ENCODE measurements at places on chromosomes 5 and 9.

GRCh38 chr9:117809751-117810150 lies 105.5 kb downstream of the TLR4 start:
- DNase-seq: no peak

- DNase-seq: no peak
Measured at GRCh38 chr5:135230251-135230925, 168.6 kb downstream of the MACROH2A1 start.

DNA sequence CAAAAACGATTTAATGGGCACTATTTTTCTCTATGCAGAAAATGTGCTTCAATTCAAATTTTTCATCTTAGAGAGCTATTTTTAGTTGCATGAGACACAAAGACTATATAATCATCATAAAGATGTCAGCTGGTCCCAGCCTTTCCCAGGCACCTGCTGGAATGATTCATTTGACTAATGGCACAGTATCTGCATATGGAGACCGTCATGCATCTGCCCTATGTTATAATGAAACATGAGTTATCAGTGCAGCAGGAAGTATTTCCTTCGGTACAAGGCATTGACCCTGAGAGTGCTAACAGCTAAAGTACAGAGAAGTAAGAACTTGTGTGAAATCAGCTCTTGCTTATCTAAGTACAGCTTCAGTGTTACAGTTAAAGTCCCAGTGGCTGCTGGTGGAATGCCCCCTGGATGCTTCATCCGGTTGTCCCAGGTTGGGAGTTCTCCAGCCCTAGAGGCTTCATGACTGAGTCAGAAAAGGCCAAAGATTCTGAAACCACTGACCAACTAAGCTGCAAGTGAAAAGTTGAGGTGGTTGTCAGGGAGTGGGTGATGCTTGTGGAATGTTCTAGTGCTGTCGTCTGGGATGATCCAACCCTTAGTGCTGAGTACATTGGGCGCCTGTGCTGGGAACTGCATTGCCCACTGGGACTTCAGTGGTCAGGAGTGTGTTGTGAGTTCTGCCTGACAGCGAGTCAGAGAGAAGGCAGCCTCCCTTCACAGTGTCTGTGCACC lies 57.2 kb downstream of the MTRR start:
- no peak for DNase-seq

- DNase-seq: no peak
Measured at GRCh38 chr5:99033014-99033900, 104.5 kb upstream of the CHD1 start.

- no peak for DNase-seq
Measured at GRCh38 chr5:104763216-104763615, 1200.6 kb upstream of the NUDT12 start.

DNA sequence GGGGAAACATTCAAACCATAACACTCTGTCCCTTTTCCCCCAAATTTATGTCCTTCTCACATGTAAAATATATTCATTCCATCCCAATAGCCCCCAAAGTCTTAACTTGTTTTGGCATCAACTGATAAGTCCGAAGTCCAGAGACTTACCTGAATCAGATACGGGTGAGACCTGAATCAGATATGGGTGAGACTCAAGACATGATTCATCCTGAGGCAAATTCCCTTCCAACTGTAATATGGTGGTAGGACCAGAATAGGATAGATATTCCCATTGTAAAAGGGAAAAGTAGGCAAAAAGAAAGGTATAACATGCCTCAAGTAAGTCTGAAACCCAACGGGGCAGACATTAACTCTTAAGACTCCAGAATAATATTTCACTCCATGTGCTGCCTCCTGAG lies 115.6 kb upstream of the CKMT2 start:
- no peak for DNase-seq

DNA sequence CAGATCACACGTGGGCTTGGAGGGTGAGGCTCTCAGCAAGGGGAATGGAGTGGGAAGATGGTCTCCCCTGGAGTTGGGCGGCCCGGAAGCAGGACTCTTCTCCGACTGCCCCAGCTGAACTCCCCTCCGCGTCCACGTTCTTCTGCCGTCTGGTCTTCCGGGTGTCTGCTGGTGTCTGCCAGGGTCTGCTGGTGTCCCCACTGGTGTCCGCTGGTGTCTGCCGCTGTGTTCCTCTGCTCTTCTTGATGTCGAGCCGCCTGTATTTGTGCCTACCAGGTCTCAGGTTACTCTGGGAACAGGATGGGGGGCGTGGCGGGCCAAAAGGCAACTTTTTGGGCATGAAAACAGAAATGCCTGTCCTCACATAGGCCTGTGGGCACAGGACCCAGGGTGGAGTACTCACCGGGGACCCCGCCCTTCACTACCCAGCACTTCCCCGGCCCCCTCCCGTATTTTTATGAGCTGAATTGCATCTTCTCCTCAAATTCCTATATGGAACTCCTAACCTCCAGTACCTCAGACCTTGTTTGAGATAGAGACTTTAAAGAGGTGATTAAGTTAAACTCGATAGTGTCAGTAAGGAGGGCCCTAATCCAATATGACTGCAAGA lies 675.4 kb downstream of the SEMA5A start:
- DNase-seq: no peak

DNA sequence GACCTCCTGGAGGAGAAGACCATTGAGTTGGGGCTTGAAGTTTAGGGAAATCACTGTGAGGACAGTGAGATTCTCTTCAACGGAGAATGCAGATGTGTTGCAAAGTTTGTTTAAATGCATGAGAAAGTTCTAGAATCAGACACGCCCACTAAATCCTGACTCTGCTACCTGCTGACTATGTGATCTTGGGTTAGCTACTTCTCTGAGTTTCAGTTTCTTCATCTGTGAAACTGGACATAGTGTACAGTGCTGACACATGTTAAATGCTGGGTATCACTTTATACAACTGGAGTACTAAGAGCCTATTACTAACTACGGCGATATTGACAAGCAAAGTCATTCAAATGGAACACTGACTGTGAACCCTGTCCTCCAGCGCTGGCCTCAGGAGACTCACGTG lies 255.5 kb downstream of the HSPA4 start:
- DNase-seq: no peak

- no peak for DNase-seq
Measured at GRCh38 chr9:40913928-40914673, 214.4 kb downstream of the FOXD4L6 start.

GRCh38 chr5:13346401-13346800 lies 598.1 kb downstream of the DNAH5 start:
- no peak for DNase-seq

DNA sequence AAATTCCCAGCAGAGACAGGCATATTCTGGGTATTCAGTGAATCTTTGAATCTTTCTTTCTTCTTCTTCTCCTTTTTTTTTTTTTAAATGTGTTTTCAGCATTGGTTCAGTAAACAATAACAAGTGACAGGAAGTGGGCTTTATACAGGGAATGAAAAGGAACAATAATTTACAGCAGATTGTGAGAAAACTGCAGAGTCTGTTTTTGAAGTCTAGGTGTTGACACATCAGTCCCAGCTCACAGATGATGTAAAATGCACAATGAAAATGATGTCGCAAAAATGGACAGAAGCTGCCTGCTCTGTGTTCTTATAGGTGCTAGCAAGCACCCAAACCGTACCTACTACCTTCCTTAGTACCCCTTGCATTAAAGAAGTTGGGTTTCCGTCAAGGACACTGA lies 38.8 kb downstream of the TNC start:
- no peak for DNase-seq

- no peak for DNase-seq
Measured at GRCh38 chr5:34552686-34553085, 103.4 kb upstream of the RAI14 start.

All from HuH-7.5 (cell line).